ENCODE measurements at places on chromosomes 12 and 14.

DNA sequence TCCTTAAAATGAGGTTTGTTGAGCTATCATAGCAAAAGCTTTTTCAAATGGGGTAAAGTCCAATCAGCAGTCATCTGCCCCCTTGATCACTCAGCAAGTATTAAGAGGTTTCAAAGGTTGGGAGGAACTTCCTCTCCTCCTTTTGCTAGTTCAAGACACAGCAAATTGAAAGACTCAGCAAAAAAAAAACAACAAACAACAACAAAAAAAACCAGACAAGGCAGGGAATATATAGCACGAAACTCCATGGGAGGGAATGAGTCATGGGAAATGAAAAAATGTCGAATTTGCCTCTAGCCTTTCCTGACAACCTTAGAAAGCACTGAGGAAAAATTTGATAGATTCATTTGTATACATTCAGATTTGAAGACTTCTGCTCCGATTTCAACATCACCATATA, 1.6 kb upstream of the SLC7A8 start:
- DNase-seq: no peak

GRCh38 chr12:105980533-105980932, 158.2 kb downstream of the NUAK1 start:
- DNase-seq: no peak

DNA sequence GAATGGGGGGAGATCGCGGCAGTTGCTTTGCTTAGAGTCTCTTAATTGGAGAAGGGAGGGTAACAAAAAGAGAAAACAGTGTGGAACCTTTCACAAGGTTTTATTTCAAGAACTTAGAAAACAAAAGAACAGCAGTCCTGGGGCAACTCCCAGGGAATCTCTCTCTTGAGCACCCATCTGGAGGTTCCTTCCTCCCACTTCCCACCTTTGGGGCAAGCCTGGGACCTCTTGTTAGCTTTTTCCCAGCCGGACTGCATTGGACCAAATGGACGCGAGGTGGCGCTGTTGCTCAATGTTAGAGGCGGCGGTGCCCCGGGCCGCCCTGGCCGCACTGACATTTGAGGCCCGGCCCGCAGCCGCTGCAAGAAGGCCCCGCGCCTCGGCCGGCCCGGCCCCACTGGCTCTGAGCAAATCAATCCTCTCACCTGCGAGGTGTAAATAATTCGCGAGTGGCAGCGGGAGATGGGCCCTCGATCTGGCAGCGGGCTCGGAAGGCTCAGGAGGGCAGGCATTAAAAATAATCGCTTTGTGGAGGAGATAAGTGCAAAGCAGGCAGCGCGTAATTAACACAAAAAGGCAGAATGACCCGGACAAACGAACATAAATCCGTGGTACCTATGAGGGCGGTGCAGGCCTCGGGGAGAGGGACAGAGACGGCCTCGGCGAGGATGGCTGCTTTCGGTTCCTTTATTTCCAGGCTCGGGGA, 2.8 kb upstream of the HOXC8 start:
- DNase-seq: peak; percentile 88

- DNase-seq: no peak
Measured at GRCh38 chr12:124963211-124963610, 25.7 kb downstream of the DHX37 start.

GRCh38 chr14:102776761-102777710, at the start of gene TRAF3:
Gene TRAF3, plus strand, starts transcription at chr14:102777449. Its CDS starts 92,753 bp downstream, at chr14:102870202.
- peak; percentile 82 for DNase-seq

GRCh38 chr14:83780321-83780720, 1749.6 kb upstream of the FLRT2 start:
- DNase-seq: no peak

DNA sequence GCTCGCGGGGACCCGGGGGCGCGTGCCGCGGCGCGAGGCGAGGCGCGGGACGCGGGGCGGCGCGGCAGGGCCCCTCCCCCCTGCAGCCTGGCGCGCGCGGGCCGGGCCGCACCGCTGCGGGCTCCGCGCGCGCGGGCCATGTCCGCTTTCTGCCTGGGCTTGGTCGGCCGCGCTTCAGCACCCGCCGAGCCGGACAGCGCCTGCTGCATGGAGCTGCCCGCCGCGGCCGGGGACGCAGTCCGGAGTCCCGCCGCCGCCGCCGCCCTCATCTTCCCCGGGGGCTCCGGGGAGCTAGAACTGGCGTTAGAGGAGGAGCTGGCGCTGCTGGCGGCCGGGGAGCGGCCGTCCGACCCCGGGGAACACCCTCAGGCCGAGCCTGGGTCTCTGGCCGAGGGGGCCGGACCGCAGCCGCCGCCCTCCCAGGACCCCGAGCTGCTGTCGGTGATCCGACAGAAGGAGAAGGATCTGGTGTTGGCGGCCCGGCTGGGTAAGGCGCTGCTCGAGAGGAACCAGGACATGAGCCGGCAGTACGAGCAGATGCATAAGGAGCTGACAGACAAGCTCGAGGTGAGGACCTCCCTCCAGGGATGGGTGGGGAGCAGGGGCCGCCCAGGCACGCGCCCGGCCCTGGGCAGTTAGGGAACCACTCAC, 820 bp downstream of the BICDL1 start:
- DNase-seq: peak; percentile 84

DNA sequence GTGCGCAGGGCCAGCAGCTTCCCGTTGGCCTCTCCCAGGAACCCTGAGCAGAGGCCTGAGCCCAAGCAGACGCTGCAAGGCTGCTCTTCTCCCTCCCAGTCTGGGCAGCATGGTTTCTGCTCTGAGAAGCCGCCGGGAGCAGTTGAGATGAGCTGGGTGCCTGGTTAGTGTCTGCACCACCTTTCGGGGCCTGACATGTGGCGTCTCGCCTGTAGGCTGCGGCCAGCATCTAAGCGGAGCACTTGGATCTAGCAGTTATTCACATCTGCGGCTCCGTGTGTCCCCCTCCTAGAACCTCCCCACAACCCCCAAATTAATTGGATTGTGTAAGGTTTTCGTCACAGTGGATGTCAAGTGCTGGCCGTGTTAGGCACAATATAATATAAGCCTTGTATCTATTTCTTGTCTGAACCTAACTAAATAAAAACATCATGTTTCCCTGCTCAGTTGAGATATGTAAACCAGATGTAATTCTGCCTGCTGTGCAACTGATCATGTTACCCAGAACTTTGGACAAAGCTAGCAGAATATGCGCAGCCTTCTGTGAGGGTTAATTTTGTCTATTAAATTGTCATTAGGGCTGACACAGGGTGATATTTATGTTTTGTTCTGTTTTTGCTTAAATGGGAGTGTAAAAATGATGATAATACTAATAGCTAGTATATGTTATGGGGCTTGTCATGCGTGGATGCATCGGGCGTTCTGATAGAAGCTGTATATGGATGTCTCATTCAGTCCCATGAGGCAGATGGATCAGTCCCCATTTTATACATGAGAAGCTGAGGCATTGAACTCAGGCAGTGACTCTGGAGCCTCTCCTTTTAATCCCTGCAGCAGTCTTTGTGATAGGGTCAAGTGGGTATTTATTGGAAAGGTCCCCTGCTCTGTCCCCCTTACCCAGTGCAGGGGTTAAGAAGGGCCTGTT, 45.8 kb downstream of the ELK3 start:
- no peak for DNase-seq

- no peak for DNase-seq
Measured at GRCh38 chr12:48910196-48910595, 15.1 kb downstream of the FKBP11 start.

- no peak for DNase-seq
Measured at GRCh38 chr14:71907793-71908515, 24.3 kb upstream of the RGS6 start.

Data from activated CD8-positive, alpha-beta T cell treated with anti-CD3 and anti-CD28 coated beads, Interleukin-2, amount 10 ng/mL, durations not matched to agents 7 days and 5 days (primary cell).